ENCODE measurements at places on chromosomes 5 and 9.

- no peak for DNase-seq
These were observed 299.2 kb upstream of the RGMB start for GRCh38 chr5:98474216-98474615.

GRCh38 chr9:117783828-117784227, 79.6 kb downstream of the TLR4 start:
- no peak for DNase-seq

DNA sequence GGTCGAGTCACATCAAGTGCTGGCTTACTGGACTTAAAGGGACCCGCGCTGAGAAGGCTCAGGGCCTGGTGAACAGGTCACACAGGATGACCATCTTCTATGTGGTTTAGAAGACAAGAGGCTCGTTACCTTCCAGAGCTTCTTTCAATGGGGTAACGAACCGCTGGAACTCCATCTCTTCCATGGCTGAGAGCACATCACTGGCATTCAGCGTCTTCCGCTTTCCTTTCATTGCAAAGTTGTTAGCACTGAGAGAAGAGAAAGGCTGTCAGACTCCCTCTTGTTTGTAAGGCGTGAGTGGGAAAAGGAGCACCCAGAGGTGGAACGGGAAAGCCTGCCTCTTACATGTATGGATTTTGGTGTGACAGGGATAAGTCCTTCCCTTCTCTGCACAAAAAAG, 994 bp downstream of the POLE3 start:
- no peak for DNase-seq

- no peak for DNase-seq
These were observed 805.4 kb upstream of the NUDT12 start for GRCh38 chr5:104367978-104368377.

- DNase-seq, result peak; percentile 53
These were observed 36.6 kb upstream of the MYORG start for GRCh38 chr9:34413231-34413852.

GRCh38 chr5:44665101-44665701, 143.5 kb upstream of the MRPS30 start:
- no peak for DNase-seq

- DNase-seq, result no peak
These were observed 65.6 kb downstream of the CDK5RAP2 start for GRCh38 chr9:120514405-120514804.

- DNase-seq, result no peak
These were observed 29.3 kb downstream of the CSF1R start for GRCh38 chr5:150057052-150057451.

GRCh38 chr5:33153372-33153771, 287.4 kb upstream of the TARS1 start:
- no peak for DNase-seq

GRCh38 chr5:14223372-14223771, 80.2 kb downstream of the TRIO start:
- DNase-seq, result no peak

DNA sequence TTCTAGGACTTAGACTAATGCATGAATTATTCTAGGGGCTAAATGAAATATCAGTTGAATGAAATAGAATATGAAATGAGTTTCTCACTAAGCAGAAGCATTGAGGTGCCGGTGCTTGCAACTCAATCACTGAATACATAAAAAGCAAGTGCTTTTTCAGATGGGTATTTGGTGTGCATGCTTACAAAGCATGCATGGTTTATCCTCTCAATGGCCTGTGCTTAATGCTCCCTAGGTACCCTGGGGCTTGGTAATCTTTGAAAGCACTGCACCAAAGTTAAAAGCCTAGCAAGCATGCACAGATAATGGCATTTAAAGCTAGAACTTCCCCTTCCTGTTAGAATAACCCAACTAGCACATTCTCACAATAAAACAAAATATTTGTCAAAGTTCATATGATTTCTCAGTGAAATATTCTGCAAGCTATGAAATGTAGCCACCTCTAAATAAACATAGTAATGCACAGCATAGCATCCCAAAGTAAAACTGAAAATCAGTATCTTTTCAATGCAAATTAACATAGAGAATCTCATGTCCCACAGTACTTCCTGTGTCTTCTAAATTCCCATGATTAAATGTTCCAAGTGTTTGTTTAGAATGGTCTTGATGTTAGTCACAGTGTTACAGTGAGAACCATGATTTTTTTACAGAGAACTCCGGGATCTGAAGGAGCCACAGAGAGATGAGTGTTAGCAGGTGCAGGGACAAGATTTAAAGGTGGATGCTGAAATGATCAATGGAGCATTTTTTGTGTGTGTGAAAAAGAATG, 143.4 kb upstream of the CDH6 start:
- DNase-seq, result no peak

DNA sequence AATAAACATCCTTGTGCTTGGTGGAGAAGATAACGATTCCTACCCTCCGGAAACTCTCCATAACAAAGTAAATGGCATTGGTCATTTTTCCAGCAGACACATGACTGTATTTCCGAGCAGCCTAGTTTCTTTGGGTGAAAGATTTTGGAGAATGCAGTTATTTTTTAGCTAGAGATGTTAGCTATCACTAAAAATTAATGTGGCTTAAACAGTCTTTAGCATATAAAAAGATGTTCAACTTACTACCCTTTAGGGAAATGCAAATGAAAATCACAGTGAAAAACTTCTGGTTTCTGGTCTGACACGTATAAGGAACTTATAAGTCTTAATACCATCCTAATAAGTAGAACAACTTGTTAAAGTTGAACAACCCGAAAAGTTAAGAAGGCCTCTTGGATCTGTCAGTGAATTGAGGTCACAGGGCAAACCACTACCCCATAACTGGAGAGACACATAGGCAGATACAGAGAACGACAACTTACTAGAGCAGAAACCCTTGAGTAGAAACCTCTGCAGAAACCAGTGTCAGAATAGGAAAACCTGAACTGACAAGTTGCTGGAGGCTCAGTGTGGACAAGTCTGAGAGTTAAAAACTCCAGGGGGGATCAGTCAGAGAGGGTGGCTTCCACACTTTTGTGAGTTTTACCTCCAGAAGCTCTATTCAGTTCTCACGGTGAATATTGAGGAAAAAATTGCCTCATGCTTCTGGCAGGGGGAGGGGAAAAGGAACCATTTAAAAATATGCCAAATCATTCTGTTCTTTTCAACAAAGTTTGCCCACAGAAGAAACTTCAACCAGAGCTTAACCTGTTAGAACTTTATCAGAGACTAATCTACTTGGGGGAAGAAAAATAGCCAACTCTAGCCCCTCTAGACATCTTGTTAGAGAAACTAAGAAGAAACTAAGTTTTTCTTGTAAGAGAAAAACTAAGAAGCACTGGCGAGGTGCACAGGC, 325.2 kb upstream of the RPS23 start:
- no peak for DNase-seq

GRCh38 chr9:130756037-130756436, 62.5 kb downstream of the EXOSC2 start:
- DNase-seq, result no peak
